ENCODE measurements at places on chromosomes 1 and 21.

GRCh38 chr1:187909382-187909781 lies 1080.6 kb downstream of the PLA2G4A start:
- no peak for DNase-seq

GRCh38 chr1:11107599-11107998 lies 7.9 kb upstream of the EXOSC10 start:
- no peak for DNase-seq

GRCh38 chr1:58365328-58365727 lies 181.2 kb downstream of the OMA1 start:
- no peak for DNase-seq

DNA sequence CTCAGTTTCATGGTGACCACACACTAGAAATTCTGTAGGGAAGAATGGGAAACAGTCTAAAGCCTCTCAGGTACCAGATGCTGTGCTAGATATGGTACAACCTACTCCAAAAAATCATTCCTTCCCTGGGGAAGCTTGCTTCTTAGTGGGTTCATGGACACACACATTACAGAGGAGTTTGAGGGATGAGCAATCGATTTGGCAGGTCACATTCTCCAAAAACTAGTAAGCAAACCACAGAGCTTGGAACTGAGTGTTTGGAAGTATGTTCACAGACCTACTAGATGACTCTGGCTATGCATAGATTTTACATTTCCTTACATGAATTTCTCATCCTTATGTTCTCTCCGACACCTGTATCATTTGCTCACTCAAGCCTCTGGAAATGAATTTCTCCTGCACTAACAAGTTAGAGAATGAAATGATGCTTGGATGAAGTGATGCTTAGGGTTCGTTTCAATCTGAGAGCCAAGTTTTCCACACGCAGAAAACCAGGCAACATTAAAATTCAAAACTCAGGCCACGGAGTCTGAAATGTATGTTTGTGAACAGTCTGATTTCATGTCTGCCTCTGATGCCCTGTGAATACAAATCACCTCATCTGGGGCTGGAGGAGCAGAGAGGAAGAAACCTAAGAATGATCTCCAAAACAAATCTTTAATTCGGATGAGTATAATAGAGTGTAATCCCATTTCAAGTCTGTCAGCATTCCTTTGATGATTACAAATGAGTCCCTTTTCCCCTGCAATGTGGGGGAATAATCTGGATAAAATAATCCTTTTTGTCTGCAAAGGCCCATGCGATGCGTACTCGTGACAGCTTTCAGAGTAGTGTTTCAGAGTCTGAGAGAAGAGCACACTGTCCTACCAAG lies 11.0 kb downstream of the EVA1C start:
- peak; percentile 23 for DNase-seq

DNA sequence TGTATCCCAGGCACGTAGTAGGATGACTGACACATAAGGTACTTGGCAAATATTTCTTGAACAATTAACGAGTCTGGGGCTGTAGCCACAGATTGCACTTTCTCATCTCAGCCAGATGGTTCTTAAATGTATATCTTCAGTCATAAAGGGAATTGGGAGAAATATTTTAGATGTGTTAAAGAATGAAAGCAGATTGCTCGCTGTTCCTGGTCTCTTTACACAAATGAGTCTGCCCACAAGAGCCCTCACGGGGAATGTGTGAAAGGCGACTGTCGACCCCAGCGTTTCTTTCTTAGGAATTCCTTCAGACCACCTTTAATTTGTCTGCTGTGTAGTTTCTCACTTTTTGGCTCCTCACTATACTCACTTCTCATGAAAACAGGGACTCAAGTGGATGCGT lies 725 bp downstream of the MT1HL1 start:
- DNase-seq: no peak

DNA sequence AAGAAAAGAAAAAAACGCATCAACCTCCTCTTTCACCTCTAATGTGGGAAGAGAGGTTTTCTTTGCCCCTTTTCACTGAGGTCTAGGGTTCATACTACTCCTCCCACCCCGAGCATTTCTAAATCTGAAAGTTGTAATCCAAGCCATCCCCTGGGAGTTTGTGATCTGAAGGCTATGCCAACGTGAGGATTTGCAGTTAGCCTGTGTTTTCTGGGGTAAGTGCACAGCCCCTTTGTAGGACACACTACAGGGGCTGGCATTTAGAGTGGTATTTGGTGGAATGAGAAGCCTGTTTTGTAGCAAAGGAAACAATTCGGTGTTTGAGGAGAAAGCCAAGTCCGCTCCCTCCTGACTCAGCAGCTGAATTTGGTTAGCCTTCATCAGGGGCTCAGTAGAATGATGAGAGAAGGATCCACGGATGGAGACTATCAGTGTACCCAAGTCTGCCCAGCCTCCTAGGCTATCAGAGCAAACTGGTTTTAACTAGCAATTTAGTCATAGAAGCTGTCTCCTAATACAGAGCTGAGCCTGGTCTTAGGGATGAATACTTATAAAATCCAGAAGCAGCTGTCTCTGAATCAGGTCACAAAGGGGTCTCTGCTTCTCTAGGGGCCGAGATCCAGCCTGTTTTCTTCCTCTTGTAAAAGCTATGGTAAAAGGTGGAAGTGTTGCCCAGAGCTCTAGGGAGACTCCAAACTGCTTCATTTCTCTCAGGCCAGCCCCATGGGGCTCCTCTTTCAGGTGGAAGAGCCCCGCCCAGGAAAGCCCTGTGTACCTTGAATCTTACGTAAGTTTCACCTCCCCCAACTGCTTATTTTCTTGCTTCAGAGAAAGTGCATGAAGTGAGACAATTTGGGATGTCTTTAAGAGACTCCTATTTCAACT lies 2.1 kb downstream of the PCP4L1 start:
- no peak for DNase-seq

DNA sequence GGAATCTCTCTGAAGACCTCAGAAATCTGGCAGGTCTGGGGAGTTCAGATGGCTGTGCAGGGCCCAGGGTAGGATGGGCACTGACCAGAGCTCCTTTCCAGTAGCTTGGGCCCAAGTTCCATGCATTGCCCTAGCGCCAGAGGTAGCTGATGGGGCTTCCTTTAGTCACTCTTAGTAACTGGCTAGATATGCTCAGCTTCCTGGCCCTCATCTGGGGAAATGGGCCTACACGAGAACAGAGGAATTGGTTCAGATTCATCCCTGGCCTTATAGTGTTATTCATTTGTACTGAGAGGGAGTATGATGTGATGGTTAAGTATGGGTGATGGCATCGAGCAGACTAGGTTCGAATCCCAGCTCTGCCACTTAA lies 15.5 kb upstream of the PSMB2 start:
- no peak for DNase-seq

DNA sequence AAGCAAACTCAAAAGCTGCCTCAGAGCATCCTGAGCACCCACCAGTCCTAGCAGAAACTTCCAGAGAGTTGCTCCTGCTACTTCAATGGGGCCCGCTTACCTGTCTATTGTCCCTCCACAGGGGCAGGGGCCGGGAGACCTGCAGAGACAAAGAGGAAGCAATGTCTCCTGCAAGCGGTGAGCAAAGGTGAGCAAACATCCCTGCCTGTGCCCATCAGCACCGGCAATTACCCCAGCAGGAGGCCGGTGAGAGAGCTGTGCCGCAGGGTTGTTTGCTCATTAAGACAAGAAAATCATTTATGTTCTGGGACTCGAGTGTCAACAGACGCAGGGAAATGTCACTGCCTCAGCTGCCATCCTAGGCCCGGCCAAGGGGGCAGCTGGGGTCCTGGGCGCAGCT lies 53.8 kb upstream of the TARDBP start:
- no peak for DNase-seq

GRCh38 chr1:39839651-39840050 lies 43.7 kb downstream of the TRIT1 start:
- no peak for DNase-seq

DNA sequence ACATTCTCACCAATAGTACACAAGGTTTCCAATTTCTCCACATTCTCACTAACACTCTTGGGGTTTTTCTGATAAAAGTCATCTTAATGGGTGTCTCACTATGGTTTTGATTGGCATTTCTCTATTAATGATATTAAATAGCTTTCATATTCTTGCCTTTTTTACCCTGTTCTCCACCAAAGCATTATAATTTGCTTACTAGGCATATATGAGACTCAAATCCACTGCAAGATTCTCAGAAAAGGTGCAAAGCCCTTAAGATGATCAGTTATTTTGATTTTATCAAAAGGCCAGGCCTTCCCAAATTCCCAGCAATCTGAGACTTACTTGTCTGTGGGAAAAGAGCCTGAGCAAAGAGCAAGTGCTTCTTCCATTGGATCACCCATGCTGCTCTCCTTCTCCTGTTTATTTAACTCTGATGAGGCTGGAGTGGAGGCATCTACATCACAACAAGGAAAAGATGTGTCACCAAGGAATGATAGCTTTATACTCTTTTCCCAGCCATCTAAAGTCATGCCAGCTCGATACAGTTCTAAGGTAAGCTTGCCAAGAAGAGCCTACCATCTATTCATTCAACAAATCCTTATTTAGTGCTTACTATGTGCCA lies 24.6 kb downstream of the CLSPN start:
- DNase-seq: no peak

DNA sequence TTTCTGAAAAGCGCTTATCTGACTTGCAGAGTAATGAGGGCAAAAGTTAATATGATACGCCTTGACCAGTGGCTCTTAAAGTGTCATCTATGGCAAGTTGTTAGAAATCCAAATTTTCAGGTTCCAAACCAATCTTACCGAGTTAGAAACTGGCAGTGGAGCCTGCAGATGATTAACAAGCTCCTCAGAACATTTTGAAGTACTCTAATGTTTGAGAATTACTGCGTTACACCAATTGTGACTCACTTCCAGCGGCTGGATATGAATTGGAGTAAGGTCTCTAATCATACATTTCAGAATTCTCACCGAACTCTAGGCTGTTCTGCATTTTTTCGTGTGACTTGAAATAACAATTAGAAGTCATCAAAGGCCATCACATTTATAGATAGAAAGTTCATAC lies 73.5 kb upstream of the TMPRSS15 start:
- DNase-seq: no peak

DNA sequence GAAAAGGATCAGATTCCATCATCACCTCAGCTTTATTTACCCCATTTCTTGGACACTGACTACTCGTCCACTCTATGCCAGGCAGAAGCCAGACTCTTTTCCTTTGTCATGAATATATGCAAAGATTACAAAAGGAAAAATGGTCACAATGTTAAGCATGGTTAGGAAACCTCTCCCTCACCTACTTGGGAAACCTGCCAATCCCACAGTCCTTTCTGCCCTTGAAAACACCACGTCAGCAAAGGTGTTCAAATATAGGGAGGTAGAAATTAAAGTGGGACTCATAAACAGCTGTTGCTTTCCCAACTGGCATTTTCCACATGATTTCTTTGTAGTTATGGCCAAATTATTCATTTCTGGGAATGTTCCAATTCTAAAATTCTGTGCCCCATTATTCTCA lies 16.2 kb upstream of the ATP13A2 start:
- DNase-seq: no peak

- no peak for DNase-seq
These were observed 15.5 kb downstream of the LRIF1 start for GRCh38 chr1:110948038-110948810.

DNA sequence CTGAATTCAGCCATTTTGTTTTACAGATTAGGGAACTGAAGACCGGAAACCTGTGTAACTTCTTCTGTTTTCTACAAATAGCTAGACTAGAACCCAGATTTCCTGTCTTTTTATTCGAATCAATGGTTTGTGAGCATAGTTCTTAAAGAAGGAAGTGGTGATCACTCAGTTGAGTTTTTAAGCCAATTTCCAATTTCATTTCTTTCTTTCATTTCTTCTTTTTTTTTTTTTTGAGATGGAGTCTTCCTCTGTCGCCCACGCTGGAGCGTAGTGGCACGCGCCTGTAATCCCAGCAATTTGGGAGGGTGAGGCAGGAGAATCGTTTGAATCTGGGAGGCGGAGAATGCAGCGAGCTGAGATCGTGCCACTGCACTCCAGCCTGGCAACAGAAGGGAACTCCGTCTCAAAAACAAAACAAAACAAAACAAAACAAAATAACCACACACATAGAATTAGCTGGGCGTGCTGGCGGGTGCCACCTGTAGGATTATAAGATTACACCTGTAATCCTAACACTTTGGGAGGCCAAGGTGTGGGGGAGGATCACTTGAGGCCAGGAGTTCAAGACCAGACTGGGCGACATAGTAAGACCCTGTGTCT lies 3.0 kb upstream of the MDM4 start:
- DNase-seq: no peak

DNA sequence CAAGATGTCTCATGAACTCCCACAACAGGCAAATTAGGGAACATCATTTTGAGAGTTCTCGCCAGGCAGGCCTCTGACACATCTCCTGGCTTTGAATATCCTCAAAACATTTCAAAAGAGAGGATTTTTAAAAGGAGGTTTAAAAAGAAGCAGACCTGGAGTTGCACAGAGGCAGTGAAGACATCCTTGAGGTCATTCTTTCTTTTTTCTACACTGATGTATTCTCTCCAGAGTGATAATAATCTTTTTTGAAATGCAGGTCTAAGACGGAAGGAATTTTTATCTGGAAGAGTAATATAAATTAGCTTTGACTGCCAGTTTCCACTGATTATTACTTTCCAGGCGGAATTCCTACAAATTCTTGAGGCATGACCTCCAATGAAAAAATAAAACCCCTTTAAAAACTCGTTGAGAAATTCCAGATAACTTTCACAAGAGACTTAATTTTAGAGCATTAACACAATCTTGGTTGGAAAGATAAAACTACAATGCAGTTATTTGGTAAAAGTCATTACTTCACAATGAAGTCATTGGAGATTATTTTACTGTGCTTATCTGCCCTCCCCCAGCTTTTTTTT lies 125.0 kb downstream of the LYPLAL1 start:
- no peak for DNase-seq

- no peak for DNase-seq
These were observed 30.6 kb downstream of the CAPN2 start for GRCh38 chr1:223742856-223743517.

DNA sequence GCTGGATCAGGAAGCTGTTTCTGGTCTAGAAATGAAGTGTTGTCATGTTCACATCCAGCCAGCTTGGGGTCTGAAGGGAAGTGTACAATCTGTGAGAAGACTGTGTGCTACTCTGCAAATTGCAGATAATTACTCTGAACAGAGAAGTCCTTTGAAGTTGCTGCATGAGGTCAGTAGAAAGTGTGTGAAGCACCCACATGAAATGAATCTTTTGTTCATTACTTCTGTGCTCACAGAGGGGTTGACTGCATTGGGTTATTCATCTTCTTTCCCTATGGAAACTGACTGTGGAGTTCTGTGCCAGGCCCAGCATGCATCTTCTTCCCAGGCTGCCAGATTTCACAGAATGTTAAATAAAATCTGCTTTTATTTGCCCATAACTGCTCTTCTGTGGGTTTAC lies 47.1 kb downstream of the CTH start:
- peak; percentile 81 for DNase-seq

- DNase-seq: no peak
These were observed 1133.7 kb upstream of the NCAM2 start for GRCh38 chr21:19864476-19864875.

Measured in midbrain (tissue), 1 donor.